ENCODE measurements at places on chromosomes 12 and 14.

GRCh38 chr12:94025756-94026155 lies 122.6 kb upstream of the PLXNC1 start:
- DNase-seq: no peak

GRCh38 chr12:104578453-104578852 lies 121.7 kb downstream of the CHST11 start:
- DNase-seq: no peak

DNA sequence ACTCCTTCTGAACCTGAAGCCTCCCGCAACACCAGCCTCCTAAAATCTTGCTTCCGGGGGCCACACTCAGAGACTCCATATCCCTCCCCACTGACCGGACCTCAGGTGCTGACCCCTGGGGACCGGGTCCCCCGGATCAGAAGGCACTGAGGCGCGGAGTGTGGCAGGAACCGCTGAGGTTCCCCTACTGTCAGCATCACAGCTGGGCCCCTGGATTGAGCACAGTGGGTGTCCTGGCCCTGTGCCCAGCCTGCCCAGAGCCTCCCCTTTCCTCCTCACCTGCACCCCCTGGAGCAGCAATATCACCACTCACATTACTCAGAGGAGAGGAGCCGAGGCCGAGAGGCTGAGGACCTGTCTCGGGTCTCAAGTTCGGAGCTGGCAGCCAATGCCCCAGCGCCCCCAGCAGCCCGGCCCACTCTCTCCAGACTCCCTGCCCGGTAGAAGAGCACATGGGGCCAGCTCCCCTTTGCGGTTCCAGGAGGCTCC lies 101.2 kb upstream of the EIF5 start:
- no peak for DNase-seq

GRCh38 chr14:75409316-75410205 lies 18.3 kb upstream of the JDP2 start:
- DNase-seq: no peak
